ENCODE measurements at places on chromosomes 7 and 10.

GRCh38 chr10:72261784-72262404 lies 11.8 kb upstream of the DDIT4 start:
- DNase-seq = no peak

- DNase-seq = no peak
These were observed 316.7 kb upstream of the TPK1 start for GRCh38 chr7:145152589-145152988.

- DNase-seq = no peak
These were observed 116.7 kb downstream of the TNS3 start for GRCh38 chr7:47465191-47465590.

GRCh38 chr10:132257271-132257670 lies 50.5 kb downstream of the STK32C start:
- no peak for DNase-seq

GRCh38 chr10:104351919-104352318 lies 1.7 kb upstream of the CFAP58 start:
- no peak for DNase-seq

DNA sequence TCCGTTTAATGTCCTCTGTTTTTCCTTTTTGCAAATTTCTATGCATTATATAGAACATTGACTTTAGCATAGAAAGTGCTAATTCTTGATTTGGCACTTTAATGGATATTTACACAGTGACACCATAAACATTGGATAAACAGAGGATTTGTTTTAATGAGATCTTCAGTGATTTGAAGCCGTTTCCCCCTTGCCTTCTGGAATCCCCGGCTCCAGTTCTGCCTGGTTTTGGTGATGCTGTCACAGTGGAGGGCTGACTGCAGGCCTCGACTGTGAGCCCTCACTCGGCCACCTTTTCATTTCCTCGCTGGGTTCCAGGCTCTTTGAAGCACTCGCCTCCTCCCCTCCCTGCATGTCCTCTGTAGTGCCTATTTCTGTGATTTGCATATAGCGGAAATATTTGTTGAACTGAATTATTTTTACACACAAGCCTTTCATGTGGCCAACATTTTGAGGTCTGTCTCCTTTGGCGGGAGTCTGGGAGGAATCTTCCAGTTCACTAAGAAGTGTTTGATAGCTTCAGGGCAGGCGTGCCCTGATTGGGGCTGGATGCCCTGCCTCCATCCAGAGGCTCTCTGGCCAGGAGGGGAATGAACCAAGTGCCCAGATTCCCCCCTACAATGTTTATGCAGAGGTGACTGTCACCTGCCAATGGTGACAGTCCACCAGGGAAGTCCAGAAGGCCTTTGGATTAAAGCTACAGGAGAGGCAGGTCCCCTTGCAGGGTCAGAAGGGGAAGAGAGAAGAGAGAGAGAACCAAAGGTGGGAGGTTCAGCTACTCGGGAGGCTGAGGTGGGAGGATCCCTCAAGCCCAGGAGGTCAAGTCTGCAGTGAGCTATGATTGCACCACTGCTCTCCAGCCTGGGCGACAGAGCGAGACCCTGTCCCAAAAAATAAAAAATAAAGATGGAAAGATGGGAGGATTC lies 67.5 kb downstream of the CUX1 start:
- no peak for DNase-seq

DNA sequence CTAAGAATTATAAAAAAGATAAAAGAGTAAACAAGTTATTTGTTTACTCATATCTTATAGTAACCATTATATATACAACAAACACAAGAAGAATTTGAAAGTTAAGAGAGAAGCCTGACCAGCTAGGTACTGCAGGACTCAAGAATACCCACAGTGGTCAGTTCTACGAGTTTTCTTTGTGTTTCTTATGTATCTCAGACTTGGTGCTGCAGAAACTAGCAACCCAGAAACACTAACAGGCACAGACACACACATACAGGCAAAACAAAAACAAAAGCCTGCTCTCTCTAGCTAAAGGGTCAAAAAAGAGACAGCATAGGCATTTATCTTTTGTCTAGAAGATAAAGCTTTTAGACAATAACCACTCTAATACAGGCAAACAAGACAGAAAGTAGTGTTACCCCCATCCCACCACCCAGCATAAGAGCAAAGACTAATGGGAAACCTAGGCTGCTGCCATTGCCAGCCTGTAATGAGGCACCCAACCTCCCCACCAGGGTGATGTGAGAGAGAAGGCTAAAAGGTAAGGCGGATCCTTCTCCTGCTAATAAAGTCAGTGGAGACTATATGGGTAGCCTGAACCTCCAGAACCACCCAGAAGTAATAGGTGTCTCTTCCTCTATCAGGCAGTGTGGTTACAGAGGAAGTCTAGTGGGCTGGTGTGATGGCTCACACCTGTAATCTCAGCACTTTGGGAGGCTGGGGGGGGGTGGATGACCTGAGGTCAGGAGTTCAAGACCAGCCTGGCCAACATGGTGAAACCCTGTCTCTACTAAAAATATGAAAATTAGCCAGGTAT lies 113.9 kb downstream of the DNAJC1 start:
- no peak for DNase-seq

- no peak for DNase-seq
These were observed 44.7 kb downstream of the SPAG6 start for GRCh38 chr10:22389856-22390589.

DNA sequence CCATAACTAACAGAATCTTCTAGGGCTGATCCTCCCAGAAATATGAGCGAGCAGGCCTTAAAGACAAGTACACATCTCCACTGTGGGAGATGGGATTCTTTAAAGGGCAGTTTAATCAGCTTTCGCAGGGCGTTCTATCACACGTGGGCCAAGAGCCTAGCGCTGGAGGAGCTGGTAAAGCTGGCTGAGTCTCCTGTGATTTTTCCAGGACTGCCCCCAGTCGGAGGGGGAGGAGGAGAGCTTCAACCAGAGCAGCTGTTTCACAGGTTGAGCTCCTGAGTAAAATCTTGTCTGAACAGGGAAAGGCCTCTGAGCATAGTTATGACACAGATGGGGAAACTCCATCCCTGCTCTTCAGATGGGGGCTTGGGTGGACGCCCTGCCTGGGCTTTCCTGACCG lies 87.0 kb downstream of the ZNF365 start:
- DNase-seq = no peak

DNA sequence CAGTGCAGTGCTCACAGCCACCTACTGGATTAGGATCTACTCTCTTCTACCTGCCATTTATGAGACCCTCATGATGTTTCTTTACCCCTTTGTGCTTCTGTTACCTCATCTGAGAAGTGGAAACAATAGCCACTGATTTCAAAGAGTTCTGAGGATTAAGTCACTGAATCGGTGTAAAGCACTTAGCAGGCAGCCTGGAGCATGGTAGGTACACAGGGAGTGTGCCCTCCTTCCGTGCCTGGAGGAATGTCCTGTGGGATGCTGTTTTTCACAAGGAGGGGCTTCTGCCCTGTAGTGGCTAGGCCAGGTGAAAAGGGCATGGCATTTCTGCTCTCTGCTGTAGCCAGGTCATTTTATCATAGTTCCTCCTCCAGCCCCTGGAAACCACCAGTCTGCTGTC lies 44.6 kb upstream of the C10orf120 start:
- no peak for DNase-seq

- no peak for DNase-seq
These were observed 35.9 kb downstream of the PKD1L1 start for GRCh38 chr7:47912332-47912731.

DNA sequence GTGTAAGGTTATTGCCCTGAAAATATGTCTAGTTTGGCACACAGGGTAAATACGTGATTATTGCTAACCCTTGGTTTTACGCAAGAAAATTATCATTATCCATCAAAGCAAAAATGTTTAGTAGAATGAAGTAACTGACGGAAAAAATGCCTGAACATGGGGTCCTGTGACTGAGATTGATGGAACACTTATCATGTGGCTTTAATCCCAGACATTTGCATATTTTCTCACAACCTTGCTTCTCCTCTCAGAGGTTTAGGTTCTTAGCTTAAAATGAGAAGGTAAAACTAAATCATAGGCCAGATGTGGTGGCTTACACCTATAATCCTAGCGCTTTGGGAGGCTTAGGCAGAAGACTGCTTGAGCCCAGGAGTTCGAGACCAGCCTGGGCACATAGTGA lies 1010.7 kb downstream of the LRMDA start:
- no peak for DNase-seq

GRCh38 chr7:30968294-30968693 lies 4.5 kb downstream of the GHRHR start:
- no peak for DNase-seq

GRCh38 chr7:44335184-44335583 lies 9.8 kb upstream of the CAMK2B start:
- DNase-seq = no peak

DNA sequence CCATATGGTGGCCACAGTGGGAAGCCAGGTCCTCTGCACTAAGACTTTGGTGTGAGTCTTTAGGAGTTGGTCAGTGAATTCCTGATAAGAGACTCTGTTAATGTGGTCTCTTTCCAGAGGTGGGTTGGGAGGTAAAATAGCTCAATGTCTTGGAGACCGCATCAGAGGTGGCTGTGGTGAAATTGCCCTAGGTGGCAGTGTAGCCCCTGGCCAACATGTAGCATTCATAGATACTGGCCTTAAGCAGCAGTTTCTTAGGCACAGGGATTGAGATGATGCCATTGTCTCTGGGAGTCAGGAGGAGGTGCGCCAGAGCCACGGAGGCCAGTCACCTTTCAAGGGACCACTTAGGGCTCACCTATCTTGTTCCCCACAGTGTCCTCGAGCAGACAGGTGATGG lies 202.8 kb downstream of the CREB5 start:
- no peak for DNase-seq

DNA sequence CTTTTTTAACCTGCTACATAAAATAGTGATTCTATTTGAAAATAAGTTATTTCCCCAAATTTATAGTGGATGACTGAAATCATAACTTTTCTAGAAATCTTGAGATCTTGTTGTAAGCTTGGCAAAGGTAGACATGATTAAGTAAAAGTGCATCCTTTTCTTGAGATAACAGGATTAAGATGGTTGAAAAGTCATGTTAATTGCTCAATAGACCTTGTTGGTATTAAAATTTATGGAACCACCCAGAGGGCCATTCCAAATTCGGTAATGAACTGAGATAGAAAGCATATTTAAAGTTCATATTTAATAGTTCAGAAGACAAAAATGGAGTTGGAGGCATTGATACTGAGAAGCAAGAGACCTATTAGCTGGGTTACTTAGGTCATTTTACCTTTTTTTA lies 139.1 kb downstream of the BICC1 start:
- DNase-seq = no peak

DNA sequence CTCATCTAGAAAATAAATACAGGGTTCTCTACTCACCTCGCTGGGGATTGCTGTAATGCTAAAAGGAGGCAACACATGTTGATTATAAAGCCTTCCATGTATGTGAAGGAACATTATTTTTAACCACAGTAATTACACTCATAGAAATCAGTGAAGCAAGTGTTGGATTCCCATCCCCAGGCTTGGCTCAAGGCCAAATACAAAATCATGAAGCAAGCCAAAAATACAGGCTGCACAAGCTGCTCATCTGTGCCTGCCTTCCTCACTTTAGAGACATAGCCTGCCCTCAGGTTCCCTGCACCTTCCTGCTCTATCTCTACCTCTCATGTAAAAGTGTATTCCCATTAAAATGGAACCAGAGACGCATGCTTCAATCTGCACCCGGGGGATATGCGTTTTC lies 1077.1 kb upstream of the C7orf33 start:
- DNase-seq = no peak

GRCh38 chr10:104054430-104054829 lies 31.2 kb downstream of the COL17A1 start:
- no peak for DNase-seq

DNA sequence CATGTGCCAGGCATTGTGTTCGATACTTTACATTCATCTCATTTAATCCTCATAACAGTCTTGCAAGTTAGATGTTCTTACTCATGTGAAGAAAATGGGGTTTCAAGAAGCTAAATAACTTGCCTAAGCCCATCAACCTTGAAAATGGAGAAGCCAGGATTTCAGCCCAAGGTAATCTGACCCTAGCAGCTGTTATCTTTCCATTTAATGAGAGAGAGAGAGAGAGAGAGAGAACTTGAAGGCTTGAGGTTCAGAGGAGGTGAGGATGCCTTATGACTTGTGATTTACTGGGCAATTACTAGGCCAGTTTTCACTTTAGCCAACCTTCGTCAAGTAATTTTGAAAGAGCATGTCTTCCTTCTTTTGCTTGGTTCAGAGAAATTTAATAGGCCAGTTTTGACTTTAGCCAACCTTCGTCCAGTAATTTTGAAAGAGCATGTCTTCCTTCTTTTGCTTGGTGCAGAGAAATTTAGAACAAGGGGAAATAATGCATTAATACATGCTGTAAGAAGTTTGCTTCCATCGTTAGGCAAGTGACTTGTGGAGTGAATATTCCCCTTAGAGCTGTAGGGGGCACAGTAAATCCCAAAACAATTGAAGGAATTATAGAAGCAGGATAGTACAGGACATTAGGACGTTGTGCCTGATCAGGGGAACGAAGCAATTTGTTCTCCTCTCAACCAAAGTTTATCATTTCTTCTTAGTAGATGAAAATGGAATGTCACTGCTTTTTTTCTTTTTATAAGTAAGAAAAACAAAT lies 143.0 kb upstream of the BMPER start:
- no peak for DNase-seq

GRCh38 chr10:35533565-35533964 lies 71.6 kb upstream of the GJD4 start:
- no peak for DNase-seq

GRCh38 chr7:98855610-98856422 lies 14.0 kb downstream of the TMEM130 start:
- DNase-seq = no peak

DNA sequence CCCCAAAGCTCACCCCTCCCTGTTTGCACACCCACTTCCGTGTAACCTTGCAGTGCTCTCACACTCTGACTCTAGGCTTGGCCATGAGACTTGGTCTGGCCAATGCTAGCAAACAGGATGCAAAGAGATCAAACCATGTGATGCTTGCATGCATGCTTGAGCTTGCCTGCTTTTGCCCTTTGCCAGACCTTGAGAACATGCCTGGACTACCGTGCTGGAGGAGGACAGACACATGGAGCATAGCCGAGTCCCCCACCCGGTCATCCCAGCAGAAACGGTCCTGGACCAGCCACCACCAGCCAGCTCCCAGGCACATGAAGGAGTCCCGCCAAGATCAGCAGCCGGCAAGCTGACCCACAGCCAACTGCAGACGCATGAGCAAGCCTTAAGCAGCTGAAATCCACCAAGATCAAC lies 23.4 kb downstream of the PYROXD2 start:
- DNase-seq = no peak

GRCh38 chr7:35773994-35774393 lies 26.9 kb upstream of the SEPTIN7 start:
- no peak for DNase-seq

GRCh38 chr7:90896458-90896857 lies 300.3 kb downstream of the CDK14 start:
- DNase-seq = no peak

- no peak for DNase-seq
These were observed 101.6 kb downstream of the RAPGEF5 start for GRCh38 chr7:22255342-22255741.

- no peak for DNase-seq
These were observed 4.8 kb downstream of the SH3PXD2A start for GRCh38 chr10:103850572-103850895.

DNA sequence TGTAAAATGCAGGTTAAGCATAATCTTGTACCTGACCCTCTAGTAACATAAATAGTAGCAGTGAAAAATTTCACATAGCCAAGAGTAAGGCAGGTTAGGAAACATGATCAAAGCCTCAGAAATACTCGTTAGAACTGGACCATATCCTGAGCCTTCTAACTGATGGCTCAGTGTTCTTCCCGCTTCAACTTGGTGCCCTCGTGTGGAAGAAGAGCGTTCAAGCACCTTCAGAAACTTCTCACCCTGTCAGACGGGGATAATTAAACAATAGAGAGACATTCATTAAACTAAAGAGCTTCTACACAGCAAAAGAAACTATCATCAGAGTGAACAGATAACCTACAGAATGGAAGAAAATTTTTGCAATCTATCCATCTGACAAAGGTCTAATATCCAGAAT lies 124.5 kb downstream of the MYOF start:
- DNase-seq = no peak

All from left lobe of liver (tissue), 2 donors.